ENCODE measurements at places on chromosomes 2 and 18.

- H3K4me1 ChIP-seq: no peaks in the 10 kb centered on the region
- no peaks in the 10 kb centered on the region for H3K27me3 ChIP-seq
- no peak for DNase-seq
Observed at GRCh38 chr2:69715964-69716363, 26.0 kb upstream of the ANXA4 start.

- no peak for DNase-seq
- no peaks in the 10 kb centered on the region for H3K4me1 ChIP-seq
- no peak overlapping the region for H3K4me3 ChIP-seq
- H3K36me3 ChIP-seq: no peaks in the 10 kb centered on the region
- no peak overlapping the region for H3K27ac ChIP-seq
Observed at GRCh38 chr2:201833781-201834180, 27.4 kb downstream of the CDK15 start.

- no peak overlapping the region for H3K4me3 ChIP-seq
- H3K36me3 ChIP-seq: peaks cover 29% of the 10 kb centered on the region
Observed at GRCh38 chr2:46547223-46548102, 68.1 kb downstream of the TMEM247 start.

GRCh38 chr2:105812180-105813044 is 67.7 kb downstream of the NCK2 start:
- DNase-seq: no peak
- peaks cover 22% of the 10 kb centered on the region for H3K4me1 ChIP-seq
- no peaks in the 10 kb centered on the region for H3K27me3 ChIP-seq
- no peak overlapping the region for H3K4me3 ChIP-seq

DNA sequence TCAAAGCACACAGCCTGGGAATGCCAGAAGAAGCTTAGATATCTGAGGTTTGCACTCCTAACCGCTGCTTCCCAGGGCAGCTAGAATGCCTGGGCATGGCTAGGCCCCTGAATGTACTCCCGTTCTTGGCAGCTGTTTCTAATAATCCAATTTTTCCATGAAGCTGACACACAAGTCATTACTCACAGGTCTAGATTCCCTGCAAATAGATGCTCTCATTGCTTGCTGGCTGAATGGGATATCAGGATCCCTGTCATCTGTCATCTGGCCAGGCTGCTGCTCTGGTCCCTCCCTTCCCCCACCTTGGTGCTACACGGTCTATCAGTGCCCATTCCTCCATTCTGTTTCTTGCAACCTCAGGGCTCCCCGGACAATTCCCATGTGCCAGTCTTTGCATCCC is 40.7 kb upstream of the TEX51 start:
- no peak for DNase-seq
- H3K36me3 ChIP-seq: no peaks in the 10 kb centered on the region
- no peak overlapping the region for H3K4me3 ChIP-seq
- H3K27ac ChIP-seq: no peak overlapping the region
